ENCODE measurements at places on chromosomes 5 and 9. TPM values are rescaled to one million over a fixed set of nuclear protein-coding genes. Genes with fewer than 3 reads are reported as not detected.

The INSYN2B gene
- 0.35 TPM for total RNA-seq

The TNFSF8 gene
- total RNA-seq, result not detected

The ZNF483 gene
- total RNA-seq, result 28.7 TPM

The PPP2R2B gene
- total RNA-seq, result 4.1 TPM

The ZNF618 gene
- total RNA-seq, result 60.8 TPM

The SLC25A2 gene
- total RNA-seq, result 0.72 TPM

The PTGR1 gene
- total RNA-seq, result 51.5 TPM

The STC2 gene
- total RNA-seq, result 2.6 TPM

The TMEM215 gene
- total RNA-seq, result 0.57 TPM

The CCDC192 gene
- 1.3 TPM for total RNA-seq

The SLC6A18 gene
- not detected for total RNA-seq

The DBH gene
- total RNA-seq, result 0.59 TPM

The GRM6 gene
- total RNA-seq, result not detected

The NR5A1 gene
- total RNA-seq, result 0.35 TPM

The FBP2 gene
- not detected for total RNA-seq

The IL3 gene
- not detected for total RNA-seq

The KIF4B gene
- not detected for total RNA-seq

The KLF4 gene
- total RNA-seq, result not detected

The CENPH gene
- 56.1 TPM for total RNA-seq

The PCA3 gene
- total RNA-seq, result not detected
